ENCODE measurements at places on chromosomes 7 and 10. TPM values are rescaled to one million over a fixed set of nuclear protein-coding genes. Genes with fewer than 3 reads are reported as not detected.

The ELN gene
- total RNA-seq: 95.5 TPM

The SKAP2 gene
- 45.9 TPM for total RNA-seq

The CAV2 gene
- total RNA-seq: 170 TPM

The PRR15 gene
- 3.1 TPM for total RNA-seq

The CHST3 gene
- total RNA-seq: 80.3 TPM

DNA sequence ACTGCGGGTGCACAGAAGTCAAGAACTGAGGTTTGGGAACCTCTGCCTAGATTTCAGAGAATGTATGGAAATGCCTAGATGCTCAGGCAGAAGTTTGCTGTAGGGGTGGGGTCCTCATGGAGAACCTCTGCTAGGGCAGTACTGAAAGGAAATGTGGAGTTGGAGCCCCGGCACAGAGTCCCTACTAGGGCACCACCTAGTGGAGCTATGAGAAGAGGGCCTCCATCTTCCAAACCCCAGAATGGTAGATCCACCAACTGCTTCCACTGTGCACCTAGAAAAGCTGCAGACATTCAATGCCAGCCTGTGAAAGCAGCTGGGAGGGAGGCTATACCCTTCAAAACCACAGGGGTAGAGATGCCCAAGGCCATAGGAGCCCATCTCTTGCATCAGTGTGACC, 1336.0 kb upstream of the CELF2 start:
- no peak for DNase-seq

GRCh38 chr10:27454837-27455236, 49.3 kb upstream of the RAB18 start:
- no peak for DNase-seq

GRCh38 chr7:158392251-158392650, 195.4 kb downstream of the PTPRN2 start:
- no peak for DNase-seq

DNA sequence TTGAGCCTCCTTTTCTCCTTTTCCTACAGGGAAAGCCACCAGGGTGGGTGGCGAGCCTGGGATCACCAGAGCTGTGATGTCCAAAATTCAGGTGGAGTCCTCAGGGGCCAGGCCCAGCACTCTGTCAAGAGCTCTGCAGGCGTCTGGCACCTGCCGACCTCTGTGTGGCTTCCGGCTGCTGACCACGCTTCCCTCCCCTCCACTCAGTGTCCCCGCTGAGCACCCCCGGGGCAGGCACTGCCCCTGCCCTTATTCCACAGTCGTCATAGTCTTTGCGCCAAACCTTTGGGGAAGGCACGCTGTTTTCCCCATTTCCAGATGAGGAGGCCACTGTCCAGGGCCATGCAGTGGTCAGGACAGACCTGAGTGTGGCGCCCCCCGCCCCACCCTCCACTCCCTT, 7.5 kb downstream of the MTG1 start:
- DNase-seq: peak; percentile 80

- DNase-seq: no peak
Observed at GRCh38 chr7:36400036-36400435, 10.4 kb downstream of the ANLN start.

GRCh38 chr7:44535348-44536064, 5.6 kb downstream of the NPC1L1 start:
- no peak for DNase-seq

DNA sequence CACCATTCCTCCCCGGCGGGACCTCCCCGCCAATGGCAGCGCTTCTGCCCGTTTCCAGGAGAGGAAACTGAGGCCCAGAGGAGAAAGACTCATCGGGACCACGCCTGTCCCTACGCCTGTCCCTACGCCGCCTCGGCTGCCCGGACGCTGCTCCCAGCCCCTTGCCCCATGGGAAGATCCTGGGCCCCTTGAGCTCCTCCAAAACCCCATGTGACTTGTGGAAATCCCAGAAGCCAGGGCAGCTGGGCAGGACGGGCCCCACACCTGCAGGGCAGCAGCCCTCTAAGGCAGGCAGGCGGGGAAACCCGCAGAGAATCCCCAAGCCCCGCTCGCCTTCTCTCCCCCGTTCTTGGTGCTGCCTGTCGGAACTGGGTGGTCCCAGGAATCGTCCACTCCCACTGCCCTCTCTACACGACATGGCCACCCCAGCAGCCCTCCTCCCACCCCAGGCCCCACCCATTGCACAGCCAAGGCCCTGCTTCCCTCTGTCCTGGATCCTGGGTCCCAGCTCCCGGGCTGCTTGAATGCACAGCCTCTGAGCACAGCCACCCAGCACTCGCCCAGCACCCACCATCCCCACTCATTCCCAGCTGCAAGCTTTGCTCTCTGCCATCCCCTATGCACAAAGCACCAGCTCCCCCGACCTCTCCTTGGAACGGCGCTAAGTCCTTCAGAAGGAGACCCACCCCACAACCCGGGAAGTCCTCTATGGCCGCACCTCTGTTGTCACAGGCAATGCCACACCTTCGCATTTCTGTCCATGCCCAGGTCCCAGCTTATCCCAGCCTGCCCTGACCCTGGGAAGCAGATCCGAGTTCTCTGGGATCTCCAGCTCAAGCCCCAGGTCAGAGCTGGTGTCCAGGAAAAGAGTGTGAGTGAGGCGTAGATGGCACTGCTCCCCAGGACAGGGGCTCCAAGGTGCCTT, 50.6 kb downstream of the SLC29A4 start:
- no peak for DNase-seq

GRCh38 chr7:35792873-35793489, 7.9 kb upstream of the SEPTIN7 start:
- DNase-seq: no peak

GRCh38 chr7:130350945-130351790, 6.6 kb downstream of the CPA5 start:
- no peak for DNase-seq

DNA sequence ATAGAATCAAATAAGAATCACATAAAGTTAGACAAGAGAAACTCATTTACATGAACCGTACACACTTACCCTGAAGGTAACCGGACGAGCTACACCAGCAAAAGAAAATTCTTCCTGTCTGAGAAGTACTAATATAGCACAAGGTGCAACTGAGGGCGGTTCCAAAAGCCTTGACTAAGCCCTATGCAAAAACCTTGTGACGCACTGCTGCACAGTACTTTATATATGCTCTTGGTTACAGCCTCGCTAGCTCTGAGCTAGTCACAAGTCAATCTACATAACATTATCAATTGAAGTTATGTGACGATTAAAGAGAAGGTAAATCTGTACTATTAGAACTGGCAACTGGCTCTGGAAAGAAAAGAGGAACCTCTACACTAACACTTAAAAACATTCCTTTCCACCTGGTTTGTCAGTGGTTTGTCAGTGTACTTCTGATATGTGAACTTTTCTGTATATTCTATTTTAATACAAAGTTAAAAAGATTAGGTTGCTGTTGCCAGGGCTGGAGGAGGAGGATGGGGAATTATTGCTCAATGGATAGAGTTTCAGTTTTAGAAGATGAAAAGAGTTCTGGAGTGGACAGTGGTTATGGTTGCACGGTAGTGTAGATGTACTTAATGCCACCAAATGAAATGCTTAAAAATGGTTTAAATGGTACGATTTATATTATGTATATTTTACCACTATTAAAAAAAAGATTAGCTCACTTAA, 21.6 kb downstream of the NT5C3A start:
- no peak for DNase-seq

- no peak for DNase-seq
Observed at GRCh38 chr7:112462236-112462635, 12.0 kb downstream of the IFRD1 start.

DNA sequence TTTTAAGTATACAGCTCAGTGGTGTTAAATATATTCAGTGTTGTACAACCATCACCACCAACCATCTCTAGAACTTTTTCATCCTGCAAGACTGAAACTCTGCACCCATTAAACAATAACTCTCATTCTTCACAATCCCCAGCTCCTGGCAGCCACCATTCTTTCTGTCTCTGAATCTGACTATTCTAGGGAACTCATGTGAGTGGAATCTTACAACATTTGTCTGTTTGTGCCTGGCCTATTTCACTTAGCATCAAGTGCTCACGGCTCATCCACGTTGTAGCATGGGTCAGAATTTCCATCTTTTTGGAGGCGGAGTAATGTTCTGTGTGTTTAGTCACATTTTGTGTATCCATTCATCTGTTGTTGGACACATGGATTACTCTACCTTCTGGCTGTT, 40.8 kb upstream of the PFKFB3 start:
- DNase-seq: no peak

DNA sequence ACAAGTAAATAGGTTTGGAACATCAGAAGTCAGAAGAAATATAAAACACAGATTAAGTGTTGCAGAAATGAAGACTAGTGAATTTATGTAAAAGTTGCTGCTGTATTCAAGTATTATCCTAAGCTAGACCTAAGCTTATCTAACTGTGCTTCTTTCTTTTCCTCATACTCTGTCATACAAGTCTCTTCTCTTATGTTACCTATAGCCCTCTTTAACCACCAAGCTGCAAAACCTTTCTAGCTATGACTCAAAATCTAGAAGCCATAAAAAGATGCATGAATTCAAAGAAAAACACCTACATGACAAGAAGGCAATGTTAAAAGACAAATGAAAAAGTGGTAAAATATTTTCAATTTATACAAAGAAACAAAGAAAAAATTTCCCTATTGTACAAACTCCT, 23.0 kb downstream of the DENND11 start:
- DNase-seq: no peak

All from mesenteric fat pad (tissue), 1 donor.